ENCODE measurements at places on chromosomes 3 and 15. TPM values are rescaled to one million over a fixed set of nuclear protein-coding genes. Genes with fewer than 3 reads are reported as not detected.

Gene DNAJA4
- 27.8 TPM for total RNA-seq

- no peak overlapping the region for H3K27ac ChIP-seq
- H3K4me1 ChIP-seq: peaks cover 5% of the 10 kb centered on the region
- H3K4me3 ChIP-seq: no peak overlapping the region
- H3K36me3 ChIP-seq: no peaks in the 10 kb centered on the region
Measured at GRCh38 chr3:154062513-154062912, 58.7 kb upstream of the ARHGEF26 start.

DNA sequence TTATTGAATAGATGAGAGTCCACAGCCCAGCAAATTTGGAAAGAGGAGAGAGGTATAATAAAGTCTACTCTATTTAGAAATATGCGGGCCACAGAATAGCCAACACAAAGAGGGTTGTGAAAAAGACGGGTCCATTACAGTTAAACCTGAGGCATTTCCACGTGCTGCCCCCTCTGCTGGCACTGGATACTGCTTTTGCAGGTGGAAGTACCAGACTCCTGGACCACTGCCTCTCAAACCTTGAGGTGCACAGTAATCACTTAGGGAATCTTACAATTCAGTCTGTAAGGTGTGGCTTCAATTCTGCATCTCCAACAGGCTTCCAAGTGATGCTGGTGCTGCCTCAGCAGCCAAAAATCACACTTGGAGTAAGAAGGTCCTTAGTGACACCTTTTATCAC, 3.0 kb upstream of the TFDP2 start:
- H3K27me3 ChIP-seq: no peaks in the 10 kb centered on the region
- H3K4me1 ChIP-seq: peaks cover 6% of the 10 kb centered on the region
- H3K4me3 ChIP-seq: no peak overlapping the region
- no peaks in the 10 kb centered on the region for H3K36me3 ChIP-seq
- H3K27ac ChIP-seq: no peak overlapping the region

Gene RTP4
- 0.27 TPM for total RNA-seq

GRCh38 chr15:85407421-85408269, 27.2 kb downstream of the AKAP13 start:
- no peak overlapping the region for H3K27ac ChIP-seq
- no peaks in the 10 kb centered on the region for H3K4me1 ChIP-seq
- no peaks in the 10 kb centered on the region for H3K27me3 ChIP-seq
- no peak for DNase-seq

All from muscle of leg (tissue), 16 donors.